ENCODE measurements at places on chromosomes 4 and X. TPM values are rescaled to one million over a fixed set of nuclear protein-coding genes. Genes with fewer than 3 reads are reported as not detected.

GRCh38 chrX:39559229-39559628, 538.5 kb downstream of the BCOR start:
- peaks cover 17% of the 10 kb centered on the region for H3K4me1 ChIP-seq
- no peaks in the 10 kb centered on the region for H3K36me3 ChIP-seq
- no peak for DNase-seq
- no peak overlapping the region for H3K4me3 ChIP-seq
- H3K27me3 ChIP-seq, result no peaks in the 10 kb centered on the region

- H3K36me3 ChIP-seq, result peaks cover 89% of the 10 kb centered on the region
- no peak overlapping the region for H3K4me3 ChIP-seq
- H3K4me1 ChIP-seq, result no peaks in the 10 kb centered on the region
- no peak overlapping the region for H3K27ac ChIP-seq
Observed at GRCh38 chr4:15060213-15060612, 57.9 kb downstream of the CPEB2 start.

- DNase-seq, result no peak
- H3K27ac ChIP-seq, result no peak overlapping the region
- no peak overlapping the region for H3K4me3 ChIP-seq
- peaks cover 5% of the 10 kb centered on the region for H3K4me1 ChIP-seq
- no peaks in the 10 kb centered on the region for H3K27me3 ChIP-seq
Observed at GRCh38 chr4:1879485-1879884, 8.3 kb downstream of the NSD2 start.

DNA sequence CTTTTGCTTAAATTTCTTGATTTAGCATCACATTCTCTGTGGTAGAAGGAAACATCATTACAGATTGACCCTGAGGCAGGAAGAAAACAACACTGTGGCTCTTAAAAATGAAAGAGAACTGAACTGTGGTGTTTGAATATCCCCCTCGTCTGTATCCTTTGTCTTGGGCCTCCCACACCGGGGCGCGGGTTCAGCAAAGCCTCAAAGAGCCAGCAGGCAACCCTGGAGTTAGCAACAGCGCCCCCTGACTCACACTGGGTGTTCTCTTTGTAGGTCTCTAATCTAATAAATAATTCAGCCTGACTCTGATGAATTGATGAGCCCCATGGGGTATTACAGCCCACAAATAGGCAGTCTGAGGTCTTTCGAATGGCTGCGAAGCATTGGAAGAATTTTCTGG, 46.1 kb upstream of the CTSO start:
- no peak overlapping the region for H3K27ac ChIP-seq
- H3K4me1 ChIP-seq, result no peaks in the 10 kb centered on the region

DNA sequence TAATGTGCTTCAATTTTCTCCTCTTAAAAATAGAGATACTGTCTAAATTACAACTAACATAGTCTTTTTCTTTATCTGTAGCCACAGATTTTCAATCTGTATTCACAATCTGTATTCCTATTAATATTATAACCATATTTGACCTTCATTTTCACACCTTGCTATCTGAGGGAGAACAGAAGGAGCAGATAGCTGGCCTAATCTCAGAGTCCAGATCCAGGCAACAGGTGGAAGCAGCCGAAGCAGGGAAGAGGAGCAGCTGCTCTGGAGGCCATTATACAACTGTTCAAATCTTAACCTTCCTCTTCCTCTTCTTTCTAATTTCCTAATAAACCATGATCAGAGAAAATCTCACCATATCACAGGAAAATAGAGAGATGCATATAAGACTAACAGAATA, 14.2 kb downstream of the SEPSECS start:
- peaks cover 11% of the 10 kb centered on the region for H3K4me1 ChIP-seq
- DNase-seq, result no peak
- H3K27ac ChIP-seq, result peak overlapping the region; percentile 27
- no peak overlapping the region for H3K4me3 ChIP-seq

DNA sequence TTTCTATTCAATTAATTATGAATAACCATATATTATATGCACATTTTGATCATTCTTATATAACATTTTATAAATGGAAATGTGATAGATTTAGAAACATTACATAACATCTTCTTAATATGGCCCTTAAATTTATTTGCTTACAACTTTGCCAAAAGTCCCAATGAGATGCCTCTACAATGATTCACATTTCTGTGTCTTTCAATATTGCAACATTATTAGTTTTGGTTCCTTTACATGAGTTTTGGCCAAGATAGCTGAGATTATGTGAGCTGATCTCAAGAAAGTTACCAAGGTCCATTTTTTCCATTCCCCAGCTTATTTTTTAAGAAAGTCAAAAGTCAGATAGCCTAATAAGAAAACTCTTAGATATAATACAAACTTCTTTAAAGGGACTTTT, 361.2 kb downstream of the PCDH7 start:
- no peaks in the 10 kb centered on the region for H3K4me1 ChIP-seq
- DNase-seq, result no peak
- no peaks in the 10 kb centered on the region for H3K27me3 ChIP-seq
- H3K4me3 ChIP-seq, result no peak overlapping the region
- H3K36me3 ChIP-seq, result no peaks in the 10 kb centered on the region

GRCh38 chr4:47500776-47501175, 15.7 kb downstream of the ATP10D start:
- H3K4me3 ChIP-seq, result no peak overlapping the region
- no peaks in the 10 kb centered on the region for H3K27me3 ChIP-seq
- H3K27ac ChIP-seq, result peak overlapping the region; percentile 77
- H3K4me1 ChIP-seq, result peaks cover 24% of the 10 kb centered on the region
- DNase-seq, result no peak
- H3K36me3 ChIP-seq, result peaks cover 5% of the 10 kb centered on the region

The MTNR1A gene
- not detected for polyA plus RNA-seq

The LRIT3 gene
- polyA plus RNA-seq, result 0.07 TPM

The RBMXL3 gene
- not detected for polyA plus RNA-seq

The GAB1 gene
- polyA plus RNA-seq, result 3.1 TPM

All from CD14-positive monocyte (primary cell).